ENCODE measurements at places on chromosomes 3 and 15.

- no peak for DNase-seq
Observed at GRCh38 chr3:42123012-42123581, 31.9 kb downstream of the TRAK1 start.

DNA sequence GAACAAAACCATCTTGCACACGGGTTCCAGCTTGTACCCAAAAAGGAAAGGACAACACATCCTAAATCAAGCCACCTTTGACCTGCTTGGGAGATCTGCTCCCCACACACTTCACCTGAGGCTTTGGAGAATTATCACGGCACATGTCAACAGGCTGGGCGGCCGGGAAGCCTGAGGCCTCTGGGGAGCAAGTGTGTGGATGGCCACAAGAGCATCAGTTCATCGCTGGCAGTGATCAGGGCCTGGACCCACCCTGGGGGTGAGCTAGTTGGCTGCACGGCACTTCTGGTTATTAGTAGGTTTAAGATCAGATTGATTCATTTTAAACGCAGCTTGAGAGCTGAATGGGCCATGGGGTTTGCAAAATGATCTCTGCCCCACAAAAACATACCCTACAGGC lies 108.5 kb downstream of the CHSY1 start:
- DNase-seq: no peak

DNA sequence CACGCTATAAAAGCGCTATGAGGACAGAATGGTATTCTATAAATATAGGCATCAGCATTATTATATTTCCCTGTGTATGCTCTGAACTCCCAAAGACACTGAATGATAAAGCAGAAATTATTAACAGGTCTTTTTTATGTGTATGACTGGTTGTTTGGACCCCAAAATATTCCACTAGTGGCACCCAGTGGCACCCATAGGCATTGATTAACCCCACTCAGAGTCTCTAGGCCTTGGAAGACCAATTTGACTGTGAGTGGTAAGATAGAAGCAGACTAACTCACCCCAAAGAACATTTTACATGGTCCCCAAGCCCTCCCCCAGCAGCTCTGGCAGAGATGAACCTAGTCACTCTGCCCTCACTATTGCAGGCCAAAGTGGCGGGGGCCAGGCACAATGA lies 45.4 kb upstream of the UBE2E1 start:
- no peak for DNase-seq

- no peak for DNase-seq
Observed at GRCh38 chr3:312911-313310, 116.3 kb downstream of the CHL1 start.

GRCh38 chr3:171736556-171736955 lies 73.7 kb downstream of the PLD1 start:
- DNase-seq: no peak

DNA sequence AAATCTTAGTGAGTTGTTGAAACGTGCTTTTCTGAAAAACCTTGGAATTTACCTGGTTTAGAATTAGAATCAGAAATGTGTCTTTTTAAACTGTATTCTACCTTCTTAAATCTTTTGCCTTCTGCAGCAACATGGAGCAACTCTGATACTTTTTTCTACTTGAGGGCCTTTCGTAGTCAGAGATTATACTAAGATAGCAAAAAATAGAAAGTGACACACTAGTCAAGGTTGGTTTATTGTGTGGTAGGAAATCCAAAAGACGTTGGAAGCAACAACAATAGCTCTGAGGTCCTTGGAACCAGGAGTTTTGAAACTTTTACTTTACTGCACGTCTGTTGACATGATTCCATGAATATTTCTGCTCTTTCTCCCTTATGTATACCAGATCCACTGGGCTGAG lies 294.9 kb downstream of the LPP start:
- DNase-seq: no peak

DNA sequence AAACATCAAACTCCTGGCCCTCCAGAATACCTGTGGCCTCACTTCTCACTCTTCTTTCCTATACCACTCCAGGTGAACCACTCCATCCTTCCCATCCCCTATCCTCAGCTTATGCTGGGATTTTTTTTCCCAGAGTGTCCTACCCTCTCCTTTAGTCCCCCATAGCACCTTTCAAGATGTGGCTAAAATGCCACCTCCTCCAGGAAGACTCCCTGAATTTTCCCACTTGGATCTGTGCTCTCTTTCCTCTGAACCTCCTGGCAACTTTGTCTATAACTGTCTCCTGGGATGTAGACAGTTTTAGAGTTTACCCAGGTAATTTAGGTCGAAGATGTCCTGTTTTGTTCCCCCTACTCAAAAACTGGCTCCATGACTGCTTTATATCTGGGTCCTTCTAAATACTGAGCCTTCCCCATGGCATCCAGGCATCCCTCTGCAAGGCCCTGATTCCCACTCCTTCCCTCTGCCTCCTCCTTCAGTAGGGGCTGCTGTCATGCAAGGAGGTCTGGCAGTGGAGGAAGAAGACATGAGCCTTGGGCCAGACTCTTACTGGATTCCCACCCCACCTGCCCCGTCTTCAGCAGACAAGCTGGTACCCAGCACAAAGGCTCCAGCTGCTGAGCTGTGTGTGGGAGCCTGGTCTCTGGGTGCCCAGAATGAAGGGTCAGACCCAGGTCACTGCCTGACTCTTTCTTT lies 161.5 kb downstream of the SMAD6 start:
- no peak for DNase-seq

GRCh38 chr3:29764603-29765254 lies 483.9 kb downstream of the RBMS3 start:
- no peak for DNase-seq

DNA sequence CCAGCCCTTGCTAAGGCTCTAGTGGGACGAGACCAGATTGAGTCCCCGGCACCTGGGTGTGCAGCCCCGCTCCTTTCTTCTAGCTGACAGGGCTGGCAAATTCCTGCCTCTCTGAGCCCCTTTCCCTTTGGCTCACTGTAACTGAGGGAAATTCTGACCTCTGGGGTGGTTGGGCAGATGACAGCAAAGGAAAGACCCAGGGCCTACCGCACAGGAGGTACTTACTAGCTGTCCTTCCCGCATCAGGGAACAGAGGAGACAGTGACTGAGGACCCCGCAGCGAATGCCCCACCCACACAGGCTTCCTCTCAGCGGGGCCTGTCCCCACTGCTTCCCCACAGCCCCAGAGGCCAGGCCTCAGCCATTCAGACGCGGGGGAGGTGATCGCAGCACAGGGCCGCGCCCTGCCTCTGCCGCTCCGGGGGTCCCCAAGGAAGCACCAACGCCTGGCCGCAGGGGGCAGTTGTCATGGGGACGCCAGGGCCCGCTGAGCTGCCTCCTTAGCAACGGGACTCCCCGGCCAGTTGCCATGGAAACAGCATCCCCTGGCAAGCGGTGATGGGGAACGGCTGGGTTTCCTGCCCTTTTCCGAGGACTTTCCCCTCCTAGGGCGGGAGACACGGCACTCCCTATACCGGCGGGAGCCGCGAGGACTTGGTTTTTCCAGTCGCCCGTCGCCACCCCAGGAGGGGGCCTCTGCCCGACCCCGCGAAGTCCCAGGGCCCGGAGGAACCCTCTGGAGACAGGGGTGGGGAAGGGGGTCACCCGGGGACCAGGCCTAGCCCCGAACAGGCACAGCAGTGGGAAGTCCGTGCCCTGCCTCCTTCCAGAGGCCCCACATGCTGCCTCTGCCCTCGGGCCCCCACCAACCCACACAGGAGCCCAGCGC lies 50.1 kb downstream of the HCN4 start:
- DNase-seq: peak; percentile 83

- DNase-seq: peak; percentile 2
Observed at GRCh38 chr15:101451266-101451799, 38.2 kb downstream of the PCSK6 start.

DNA sequence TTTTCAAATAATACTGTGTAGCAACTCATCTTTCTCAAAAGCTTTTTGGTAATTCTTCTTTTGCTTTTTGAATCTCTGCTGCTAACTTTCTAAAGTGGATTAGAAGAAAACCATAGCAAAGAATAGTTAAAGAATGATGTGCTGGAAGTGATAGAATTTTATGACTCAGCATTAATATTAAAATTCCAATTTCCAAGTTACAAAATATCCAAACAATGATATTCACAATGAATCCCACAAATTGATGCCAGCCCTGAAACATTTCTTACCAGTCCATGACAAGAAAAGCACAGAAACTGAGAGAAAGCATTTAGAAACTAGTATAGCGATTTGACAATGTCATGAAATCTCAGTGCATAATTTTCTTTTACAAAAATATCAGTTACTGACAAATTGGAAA lies 482.2 kb downstream of the RBMS3 start:
- DNase-seq: no peak

- DNase-seq: no peak
Observed at GRCh38 chr3:136783708-136784191, 31.6 kb upstream of the STAG1 start.

DNA sequence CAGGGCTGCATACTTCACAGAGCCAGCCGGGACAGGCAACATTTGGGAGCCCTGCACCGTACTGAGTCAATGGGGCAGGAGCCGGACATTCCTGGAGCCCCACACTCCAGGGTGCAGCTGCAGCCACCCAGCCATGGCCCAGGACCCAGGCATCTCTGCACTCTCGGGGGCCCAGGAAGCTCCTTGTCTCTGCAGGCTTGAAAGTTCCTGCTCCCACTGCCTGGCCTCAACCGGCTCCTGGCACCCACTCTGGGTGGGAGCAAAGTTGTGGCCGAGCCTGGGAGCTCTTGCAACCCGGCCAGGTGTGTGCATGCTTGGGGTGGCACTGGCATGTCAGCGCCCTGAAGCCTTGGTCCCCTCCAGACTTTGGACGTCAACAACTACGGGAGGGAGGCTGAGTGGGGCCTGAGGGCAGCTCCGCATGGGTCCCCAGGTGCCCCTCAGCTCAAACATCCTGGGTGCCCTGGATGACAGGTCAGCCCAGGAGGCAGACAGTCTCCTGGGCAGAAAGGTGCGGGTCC lies 833.5 kb upstream of the CADM2 start:
- no peak for DNase-seq

GRCh38 chr3:27905625-27906024 lies 183.5 kb upstream of the EOMES start:
- no peak for DNase-seq

- DNase-seq: no peak
Observed at GRCh38 chr3:31132132-31132769, 237.8 kb upstream of the GADL1 start.

GRCh38 chr15:75673426-75674235 lies 25.9 kb downstream of the SNX33 start:
- no peak for DNase-seq

GRCh38 chr3:56190771-56191305 lies 277.4 kb downstream of the ERC2 start:
- no peak for DNase-seq

DNA sequence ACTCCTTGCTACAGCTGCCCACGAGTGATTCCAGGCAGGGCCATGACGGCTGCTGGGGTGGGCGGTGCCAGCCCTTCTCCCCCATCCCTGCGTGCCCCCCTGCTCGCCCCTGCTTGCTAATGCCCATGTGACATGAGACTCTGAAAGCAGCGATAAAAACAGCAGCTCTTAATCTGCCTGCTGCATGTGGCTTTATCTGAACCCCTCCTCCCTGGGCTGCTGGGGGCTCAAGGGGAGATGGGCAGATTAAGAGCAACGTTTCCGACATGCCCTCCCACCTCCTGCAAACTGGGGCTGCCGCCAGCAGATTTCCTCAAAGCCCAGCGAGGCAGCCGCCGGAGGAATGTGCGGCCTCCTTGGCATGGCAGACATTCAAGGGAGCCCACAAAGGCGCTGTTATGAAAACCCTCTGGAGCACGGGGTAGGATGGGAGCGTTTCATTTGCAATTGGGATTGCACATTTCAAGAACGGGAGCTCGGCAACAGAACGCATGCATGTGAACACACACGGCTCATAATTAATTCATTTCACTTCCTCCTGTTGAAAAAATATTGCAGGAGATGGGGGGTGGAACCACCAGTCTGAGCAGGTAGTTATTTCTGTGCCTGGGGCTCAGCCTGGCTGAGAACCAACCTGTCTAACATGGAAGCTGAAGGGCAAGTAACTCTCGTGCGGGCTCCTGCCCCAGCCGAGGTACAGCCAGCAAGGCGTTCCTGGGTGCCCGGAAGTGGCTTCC lies 504.2 kb upstream of the PROK2 start:
- no peak for DNase-seq

DNA sequence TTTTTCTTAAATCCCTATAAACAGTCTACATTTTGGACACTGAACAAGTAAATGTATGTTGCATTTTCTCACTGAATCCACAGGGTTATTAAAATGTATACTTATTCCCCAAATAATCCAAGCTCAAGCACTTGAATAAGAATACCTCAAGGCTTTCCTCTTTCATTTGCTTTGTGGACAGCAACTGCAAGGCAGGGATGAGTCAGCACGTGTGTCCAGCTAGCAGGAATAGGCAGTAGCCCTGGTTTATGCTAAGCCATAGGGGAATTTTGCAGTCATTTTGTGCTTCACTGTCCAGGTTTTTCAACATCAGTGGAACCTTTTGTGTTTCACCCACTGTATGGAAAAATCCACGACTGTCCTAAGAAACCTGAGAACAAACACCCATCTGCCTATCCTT lies 96.7 kb upstream of the KCNMB2 start:
- no peak for DNase-seq

DNA sequence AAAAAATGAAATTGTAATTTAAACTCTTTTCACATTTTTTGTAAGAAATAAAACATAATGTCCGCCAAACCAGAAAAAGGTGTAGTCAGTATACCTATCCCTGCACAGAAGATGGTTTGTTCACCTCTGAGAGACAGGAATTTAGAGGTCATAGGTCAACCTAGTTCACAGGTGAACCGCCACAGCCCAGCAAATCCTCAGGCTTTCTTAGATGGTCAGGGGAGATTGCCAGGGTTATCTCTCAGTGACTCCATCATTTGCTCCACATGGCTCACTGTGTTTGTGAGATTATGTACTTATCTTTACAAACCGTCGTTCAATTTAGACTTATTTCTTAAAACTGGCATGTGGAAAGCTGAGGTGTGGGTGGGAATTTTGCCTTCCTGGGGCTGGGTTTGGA lies 264.2 kb downstream of the GABRG3 start:
- DNase-seq: no peak

DNA sequence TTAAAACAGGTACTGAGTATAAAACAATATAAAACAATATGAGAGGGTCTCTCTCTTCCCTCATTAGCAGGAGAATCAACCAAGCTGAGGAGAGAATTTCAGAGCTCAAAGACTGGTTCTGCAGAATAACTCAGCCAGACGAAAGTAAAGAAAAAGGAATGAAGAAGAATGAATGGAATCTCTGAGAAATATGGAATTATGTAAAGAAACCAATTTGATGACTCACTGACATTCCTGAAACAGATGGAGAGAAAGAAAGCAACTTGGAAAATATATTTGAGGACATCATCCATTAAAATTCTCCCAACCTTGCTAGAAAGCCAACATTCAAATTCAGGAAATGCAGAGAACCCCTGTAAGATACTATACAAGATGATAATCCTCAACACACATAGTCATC lies 630.9 kb downstream of the PYDC2 start:
- DNase-seq: no peak

GRCh38 chr3:23629181-23629894 lies 176.4 kb upstream of the UBE2E1 start:
- no peak for DNase-seq

GRCh38 chr3:141341536-141341935 lies 26.8 kb upstream of the ZBTB38 start:
- no peak for DNase-seq
